ENCODE measurements at places on chromosomes 7 and 10. TPM values are rescaled to one million over a fixed set of nuclear protein-coding genes. Genes with fewer than 3 reads are reported as not detected.

DNA sequence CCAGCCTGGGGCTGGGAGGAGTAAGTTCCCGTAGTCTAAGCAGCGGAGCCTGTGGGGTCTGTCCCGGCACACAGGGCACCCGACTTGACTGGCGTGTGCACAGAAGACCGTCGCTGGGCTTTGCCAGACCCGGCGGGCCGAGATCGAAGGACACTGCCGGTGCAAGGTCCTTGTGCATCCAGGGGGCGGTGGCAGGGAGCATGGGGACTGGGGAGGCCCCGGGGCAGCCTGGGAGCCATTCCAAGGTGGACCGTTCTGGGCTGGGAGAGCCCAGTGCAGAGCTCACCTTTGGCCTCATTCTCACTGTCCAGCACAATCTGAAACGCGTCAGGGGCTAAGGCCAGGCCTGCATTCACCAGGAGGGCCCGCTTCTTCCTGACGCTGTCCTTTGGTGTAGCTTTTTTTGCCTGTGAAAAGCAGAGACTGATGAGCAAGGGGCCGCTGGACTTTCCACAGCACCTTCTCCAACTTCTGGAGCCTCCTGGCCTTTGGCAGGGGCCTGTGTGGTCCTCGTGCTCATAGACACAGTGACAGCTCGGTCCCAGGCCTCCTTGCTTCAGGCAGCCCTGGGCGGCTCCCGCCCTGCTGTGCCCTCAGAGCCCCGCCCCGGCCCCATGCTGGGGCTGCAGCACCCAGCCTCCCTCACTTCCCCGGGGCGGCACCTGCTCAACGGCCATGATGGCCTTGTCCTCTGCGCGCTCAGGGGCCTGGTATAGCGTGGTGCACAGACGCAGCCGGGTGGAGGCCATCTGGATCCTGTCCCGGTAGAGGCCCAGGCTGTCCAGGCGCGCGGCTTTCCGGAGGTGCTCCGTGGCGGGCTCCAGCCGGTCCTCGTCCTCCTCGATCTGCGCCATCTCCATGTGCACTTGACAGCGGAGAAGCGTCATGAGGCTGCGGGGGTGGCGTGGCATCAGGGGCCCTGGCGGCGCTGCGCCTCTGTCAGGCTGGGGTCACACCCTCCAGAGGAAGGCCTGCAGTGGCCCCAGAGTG, 20.3 kb downstream of the CFAP46 start:
- no peak overlapping the region for H3K27ac ChIP-seq
- no peaks in the 10 kb centered on the region for H3K27me3 ChIP-seq
- H3K4me1 ChIP-seq, result no peaks in the 10 kb centered on the region
- no peaks in the 10 kb centered on the region for H3K36me3 ChIP-seq
- no peak overlapping the region for H3K4me3 ChIP-seq

DNA sequence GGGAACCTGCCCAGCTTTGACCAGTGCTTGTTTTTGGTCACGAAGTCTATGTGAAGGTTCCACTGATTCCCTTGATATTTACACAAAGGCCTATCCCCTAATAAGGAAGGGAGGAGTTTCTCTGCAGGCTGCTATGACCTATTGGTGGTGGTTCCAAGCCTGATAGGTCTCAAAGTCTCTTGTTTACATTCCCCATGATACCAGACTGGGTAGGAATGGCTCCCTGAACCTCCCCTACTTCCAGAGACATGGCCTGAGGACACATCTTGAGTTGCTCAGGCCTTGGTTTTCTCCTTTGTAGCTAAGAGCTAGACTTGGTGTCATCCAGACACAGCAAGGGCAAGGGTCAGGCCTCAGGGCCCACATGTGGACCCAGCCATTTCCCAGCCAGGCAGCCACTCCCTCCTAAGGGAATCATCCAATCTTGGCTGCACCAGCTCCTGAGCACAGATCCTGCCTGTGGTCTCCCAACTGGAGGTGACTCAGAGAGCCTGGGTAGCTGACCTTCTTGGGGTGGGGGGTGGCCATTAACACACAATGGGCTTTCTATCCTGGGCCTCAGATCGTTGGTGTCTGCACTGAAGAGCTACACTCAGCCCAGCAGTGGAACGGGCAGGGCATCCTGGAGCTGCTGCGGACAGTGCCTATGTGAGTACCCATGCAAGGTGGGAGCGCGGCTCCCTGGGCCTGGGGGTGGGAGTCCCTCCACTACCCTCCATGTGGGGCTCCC, 51.0 kb upstream of the TRIM8 start:
- H3K4me3 ChIP-seq, result no peak overlapping the region
- no peak overlapping the region for H3K27ac ChIP-seq
- H3K4me1 ChIP-seq, result peaks cover 30% of the 10 kb centered on the region

- H3K27me3 ChIP-seq, result no peaks in the 10 kb centered on the region
- no peaks in the 10 kb centered on the region for H3K4me1 ChIP-seq
- no peak overlapping the region for H3K4me3 ChIP-seq
- H3K36me3 ChIP-seq, result no peaks in the 10 kb centered on the region
- DNase-seq, result no peak
- no peak overlapping the region for H3K27ac ChIP-seq
These were observed 717.2 kb downstream of the TNS3 start for GRCh38 chr7:46864716-46865115.

DNA sequence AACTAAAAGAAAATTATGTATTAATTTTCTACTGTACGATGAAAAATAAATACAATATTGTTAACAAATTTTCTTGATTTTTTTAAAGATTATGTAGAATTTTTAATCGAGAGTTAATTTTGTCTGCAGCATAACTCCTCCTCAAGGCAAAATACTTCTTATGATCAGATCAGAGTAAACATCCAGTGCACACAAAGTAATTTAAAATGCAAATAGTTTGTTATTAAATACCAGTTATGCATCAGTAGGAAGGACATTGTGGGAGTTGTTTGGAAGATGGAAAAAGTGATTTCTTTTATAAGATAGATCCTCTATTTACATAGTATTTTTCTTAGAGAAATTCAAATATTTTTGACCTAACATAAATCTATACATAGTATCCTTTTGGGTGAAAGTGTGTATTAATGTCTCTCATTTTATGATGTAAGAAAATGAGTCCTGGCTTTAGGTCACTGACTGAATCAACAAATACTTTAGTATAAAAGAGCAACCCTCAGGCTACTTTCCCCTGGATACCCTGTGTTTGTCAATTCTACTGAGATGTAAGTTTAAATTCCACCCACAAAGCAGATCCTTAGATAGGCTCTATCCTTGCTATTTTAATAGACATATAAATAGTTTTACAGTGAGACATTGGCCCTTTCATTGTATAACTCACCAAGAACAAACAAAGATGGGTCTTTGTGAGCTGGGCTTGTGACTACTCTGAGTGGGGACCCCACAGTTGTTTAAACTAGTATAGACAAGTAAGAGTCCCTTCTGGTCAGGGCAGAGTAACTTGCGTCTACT, 1133.7 kb downstream of the GATA3 start:
- no peak overlapping the region for H3K4me3 ChIP-seq
- H3K36me3 ChIP-seq, result no peaks in the 10 kb centered on the region
- DNase-seq, result no peak
- no peak overlapping the region for H3K27ac ChIP-seq

DNA sequence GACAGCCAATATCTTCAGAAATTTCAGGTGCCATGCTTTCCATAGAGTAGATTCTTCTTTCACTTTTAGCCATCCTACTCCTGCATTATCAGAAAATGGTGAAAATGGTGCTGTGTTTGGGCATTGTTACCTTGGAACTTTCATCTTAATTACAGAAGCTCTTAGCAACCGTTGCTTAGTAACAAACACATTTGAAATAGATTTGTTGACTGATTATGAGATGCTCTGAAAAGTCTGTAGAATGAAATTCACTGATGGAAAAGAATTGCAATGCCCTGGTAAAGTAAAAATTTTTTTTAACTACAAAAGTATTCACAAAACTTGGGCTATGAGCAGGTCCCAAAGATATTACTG, 249.3 kb upstream of the NEBL start:
- H3K36me3 ChIP-seq, result no peaks in the 10 kb centered on the region
- H3K4me1 ChIP-seq, result no peaks in the 10 kb centered on the region
- H3K4me3 ChIP-seq, result no peak overlapping the region
- no peak overlapping the region for H3K27ac ChIP-seq

DNA sequence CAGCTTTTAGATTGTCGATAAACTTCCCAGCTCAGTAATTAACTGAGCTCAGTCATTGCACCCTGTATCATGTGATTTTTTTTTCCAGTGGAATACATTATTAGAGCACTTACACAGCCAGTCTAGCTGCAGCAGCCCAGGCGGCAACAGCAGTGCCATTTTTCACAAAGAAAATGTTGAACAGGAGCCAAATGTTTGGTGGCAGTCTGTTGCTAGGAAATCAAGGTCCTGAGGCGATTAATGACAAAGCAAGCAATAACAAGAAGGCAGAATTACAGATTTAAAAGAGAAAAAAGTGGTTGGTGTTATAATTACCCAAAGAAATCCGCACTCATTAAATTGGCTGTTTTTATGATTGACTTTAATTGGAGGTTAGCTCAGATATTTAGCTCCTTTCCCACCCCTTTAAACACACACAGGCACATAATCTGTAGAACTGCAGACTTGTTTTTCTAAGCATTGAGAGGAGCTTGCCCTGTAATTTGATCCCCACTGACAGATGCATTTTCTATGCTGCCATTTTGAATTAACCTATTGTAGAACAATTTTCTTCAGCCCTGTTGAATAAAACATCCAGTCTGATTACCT, 267.4 kb downstream of the ADK start:
- H3K4me3 ChIP-seq, result no peak overlapping the region
- no peaks in the 10 kb centered on the region for H3K4me1 ChIP-seq
- no peaks in the 10 kb centered on the region for H3K36me3 ChIP-seq

- H3K4me3 ChIP-seq, result no peak overlapping the region
- no peak for DNase-seq
- H3K27me3 ChIP-seq, result no peaks in the 10 kb centered on the region
- no peaks in the 10 kb centered on the region for H3K36me3 ChIP-seq
- H3K4me1 ChIP-seq, result peaks cover 6% of the 10 kb centered on the region
These were observed 64.5 kb upstream of the NFE2L3 start for GRCh38 chr7:26087321-26088091.

- peak; percentile 86 for DNase-seq
- H3K36me3 ChIP-seq, result no peaks in the 10 kb centered on the region
- H3K27me3 ChIP-seq, result peaks cover 4% of the 10 kb centered on the region
- H3K4me1 ChIP-seq, result peaks cover 23% of the 10 kb centered on the region
- no peak within 1 kb of the TSS for H3K27ac ChIP-seq
- H3K4me3 ChIP-seq, result peak within 1 kb of the TSS; percentile 70
These were observed at the start of gene ITIH5 for GRCh38 chr10:7666253-7667023. Gene ITIH5, minus strand, starts transcription at chr10:7666966. Its CDS starts 74 bp downstream, at chr10:7666892.

DNA sequence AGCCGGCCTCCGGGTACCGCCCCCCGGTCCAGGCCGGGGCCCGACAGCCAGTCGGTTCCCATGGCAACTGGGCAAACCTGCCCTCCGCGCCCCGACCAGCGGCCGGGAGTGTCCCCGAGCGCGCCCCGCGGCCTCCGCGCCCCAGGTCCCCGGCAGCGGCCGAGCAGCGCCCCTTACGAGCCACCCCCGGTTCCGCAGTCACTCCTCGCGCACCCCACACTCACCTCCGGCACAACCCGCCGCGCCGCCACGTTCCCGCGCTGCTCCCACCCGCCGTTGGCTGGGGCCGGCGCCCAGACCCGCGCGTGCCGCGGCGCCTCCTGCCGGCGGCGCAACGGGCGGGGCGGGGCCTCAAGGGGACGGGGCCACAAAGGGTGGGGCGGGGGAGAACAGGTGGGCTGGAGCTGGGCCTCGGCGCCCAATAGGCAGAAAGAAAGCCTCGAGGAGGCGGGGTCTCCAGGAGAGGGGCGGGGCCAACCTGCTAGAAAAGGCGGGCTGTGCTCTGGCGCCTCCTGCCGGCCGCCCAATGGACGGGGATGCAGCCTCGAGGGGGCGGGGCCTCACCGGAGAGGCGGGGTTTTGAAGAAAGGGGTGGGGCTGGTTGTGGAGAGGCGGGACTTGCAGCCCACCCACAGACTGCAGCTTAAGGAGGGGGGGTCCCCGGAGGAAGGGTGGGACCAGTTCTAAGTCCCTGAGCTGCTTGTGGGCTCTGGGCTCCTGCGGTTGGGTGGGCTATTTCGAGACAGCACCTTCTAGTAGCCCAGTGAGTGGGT, at the start of gene RADIL:
Gene RADIL, minus strand, starts transcription at position 345 of the 773 bp plus-strand sequence. CDS start 5,577 bp downstream, outside the sequence.
- H3K4me1 ChIP-seq, result peaks cover 15% of the 10 kb centered on the region
- peak within 1 kb of the TSS; percentile 76 for H3K4me3 ChIP-seq
- no peaks in the 10 kb centered on the region for H3K27me3 ChIP-seq
- peak within 1 kb of the TSS; percentile 82 for H3K27ac ChIP-seq
- H3K36me3 ChIP-seq, result no peaks in the 10 kb centered on the region

GRCh38 chr7:150340875-150341262, 560 bp downstream of the RARRES2 start:
- H3K4me1 ChIP-seq, result peaks cover 20% of the 10 kb centered on the region
- H3K4me3 ChIP-seq, result peak overlapping the region; percentile 25
- no peaks in the 10 kb centered on the region for H3K36me3 ChIP-seq
- peak; percentile 66 for DNase-seq
- peak overlapping the region; percentile 66 for H3K27ac ChIP-seq

GRCh38 chr10:4590807-4591206, 235.2 kb upstream of the AKR1E2 start:
- H3K4me1 ChIP-seq, result no peaks in the 10 kb centered on the region
- H3K4me3 ChIP-seq, result no peak overlapping the region
- H3K27me3 ChIP-seq, result no peaks in the 10 kb centered on the region
- no peak overlapping the region for H3K27ac ChIP-seq
- no peaks in the 10 kb centered on the region for H3K36me3 ChIP-seq

GRCh38 chr7:28228396-28228795, 47.8 kb upstream of the JAZF1 start:
- no peaks in the 10 kb centered on the region for H3K36me3 ChIP-seq
- H3K4me1 ChIP-seq, result no peaks in the 10 kb centered on the region
- no peaks in the 10 kb centered on the region for H3K27me3 ChIP-seq
- no peak overlapping the region for H3K4me3 ChIP-seq

DNA sequence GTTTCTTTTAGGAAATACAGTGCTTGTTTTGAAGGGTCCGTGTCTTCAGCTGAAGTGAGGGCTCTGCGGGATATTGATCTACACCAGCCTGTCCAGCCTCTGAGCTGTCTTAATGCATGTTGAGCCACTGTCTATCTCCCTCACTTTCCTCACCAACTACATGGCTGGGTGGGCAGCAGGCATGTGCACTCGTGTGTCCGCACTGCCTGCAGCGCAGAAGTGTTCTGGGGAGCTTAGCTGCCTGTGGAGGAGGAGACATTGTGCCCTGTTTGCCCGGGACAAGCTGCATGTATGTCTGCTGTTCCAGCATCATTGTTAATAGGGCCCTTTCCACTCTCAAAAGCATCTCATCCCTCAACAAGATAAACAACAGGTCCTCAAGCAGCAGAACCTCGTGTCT, 133.1 kb upstream of the EEPD1 start:
- DNase-seq, result no peak
- H3K4me1 ChIP-seq, result peaks cover 17% of the 10 kb centered on the region
- no peaks in the 10 kb centered on the region for H3K27me3 ChIP-seq
- no peak overlapping the region for H3K4me3 ChIP-seq
- no peaks in the 10 kb centered on the region for H3K36me3 ChIP-seq

GRCh38 chr10:14603534-14604102, 171.1 kb downstream of the FAM107B start:
- peak overlapping the region; percentile 64 for H3K27ac ChIP-seq
- H3K36me3 ChIP-seq, result peaks cover 11% of the 10 kb centered on the region
- no peaks in the 10 kb centered on the region for H3K27me3 ChIP-seq
- no peak for DNase-seq
- H3K4me1 ChIP-seq, result peaks cover 34% of the 10 kb centered on the region
- H3K4me3 ChIP-seq, result peak overlapping the region; percentile 78

- H3K4me1 ChIP-seq, result no peaks in the 10 kb centered on the region
- no peaks in the 10 kb centered on the region for H3K27me3 ChIP-seq
- DNase-seq, result no peak
- no peak overlapping the region for H3K27ac ChIP-seq
- no peak overlapping the region for H3K4me3 ChIP-seq
- no peaks in the 10 kb centered on the region for H3K36me3 ChIP-seq
These were observed 217.4 kb downstream of the GRM8 start for GRCh38 chr7:127035203-127035849.

GRCh38 chr7:137254766-137255165, 88.8 kb downstream of the PTN start:
- no peaks in the 10 kb centered on the region for H3K4me1 ChIP-seq
- no peak overlapping the region for H3K4me3 ChIP-seq
- no peaks in the 10 kb centered on the region for H3K36me3 ChIP-seq
- DNase-seq, result no peak

The SUN3 gene
- total RNA-seq, result not detected

The LRGUK gene
- total RNA-seq, result 1.5 TPM

The PPP1R3A gene
- total RNA-seq, result not detected

The LCOR gene
- 54.7 TPM for total RNA-seq

Measured in upper lobe of left lung (tissue), 6 donors.